T-cell (primary cell): ENCODE measurements at places on chromosomes 7 and 10.

DNA sequence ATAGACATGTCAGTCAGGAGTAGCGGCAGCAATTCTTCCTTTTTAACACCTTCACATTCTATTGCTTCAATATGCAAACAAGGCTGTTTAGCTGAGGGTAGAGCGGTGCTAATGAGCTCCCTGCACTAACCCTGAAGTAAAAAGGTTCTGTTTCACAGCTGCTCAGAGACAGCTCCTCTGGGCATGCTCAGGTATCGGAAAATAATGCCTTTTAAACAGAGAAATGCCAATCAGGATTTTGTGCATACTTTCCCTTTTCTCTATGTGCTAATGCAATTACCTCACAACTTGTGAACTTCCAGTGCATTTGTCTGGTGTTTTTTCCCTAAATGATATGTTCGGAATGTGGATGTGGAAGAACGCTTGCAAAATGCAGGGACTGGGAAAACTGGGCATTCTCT is 307.7 kb upstream of the FZD8 start:
- DNase-seq: no peak

GRCh38 chr7:101626758-101627157 is 2.3 kb downstream of the MYL10 start:
- DNase-seq: no peak

- no peak for DNase-seq
Measured at GRCh38 chr7:135728136-135728669, at the start of gene SLC13A4. TSS of gene SLC13A4 (minus strand) at chr7:135728186. CDS start at chr7:135727496, 690 bp downstream.

DNA sequence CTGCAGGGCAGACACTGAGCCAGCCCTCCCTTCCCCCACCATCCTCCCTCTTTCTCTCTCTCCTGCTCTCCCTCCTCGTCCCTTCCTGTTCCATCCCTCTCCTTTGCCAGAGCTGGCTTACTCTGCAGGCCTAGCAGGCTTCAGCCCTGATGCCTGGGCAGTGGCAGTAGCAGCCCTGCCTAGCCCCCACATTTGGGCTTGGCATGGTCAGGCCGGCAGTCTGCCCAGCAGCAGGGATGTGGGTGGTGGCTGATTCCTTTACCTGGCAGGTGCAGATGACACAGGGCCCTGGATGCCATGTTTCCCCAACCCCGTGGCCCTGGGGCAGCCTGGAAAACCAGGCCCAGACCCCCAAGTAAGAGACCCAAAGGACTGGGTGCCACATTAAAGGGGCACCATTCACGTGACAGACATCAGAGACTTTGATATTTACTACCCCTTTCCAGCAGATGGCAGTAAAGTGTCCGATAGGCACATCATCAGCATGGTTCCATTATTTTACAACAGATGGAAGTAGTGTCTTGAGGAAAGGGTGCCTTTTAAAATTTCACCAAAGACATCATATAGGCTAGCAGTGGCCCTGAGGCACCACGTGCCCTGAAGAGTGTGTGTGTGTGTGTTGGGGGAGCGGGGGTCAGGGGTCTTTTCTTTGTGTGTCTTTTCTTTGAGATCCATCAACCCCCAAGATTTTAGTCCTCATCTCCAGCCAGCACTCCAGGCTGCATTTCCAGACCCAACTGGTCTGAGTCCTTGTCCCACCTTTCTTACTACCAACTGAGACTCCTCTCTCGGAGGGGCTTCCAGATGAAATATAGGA is 5.9 kb downstream of the KCP start:
- DNase-seq: no peak

GRCh38 chr7:32273297-32273696 is 203.1 kb upstream of the PDE1C start:
- DNase-seq: no peak

DNA sequence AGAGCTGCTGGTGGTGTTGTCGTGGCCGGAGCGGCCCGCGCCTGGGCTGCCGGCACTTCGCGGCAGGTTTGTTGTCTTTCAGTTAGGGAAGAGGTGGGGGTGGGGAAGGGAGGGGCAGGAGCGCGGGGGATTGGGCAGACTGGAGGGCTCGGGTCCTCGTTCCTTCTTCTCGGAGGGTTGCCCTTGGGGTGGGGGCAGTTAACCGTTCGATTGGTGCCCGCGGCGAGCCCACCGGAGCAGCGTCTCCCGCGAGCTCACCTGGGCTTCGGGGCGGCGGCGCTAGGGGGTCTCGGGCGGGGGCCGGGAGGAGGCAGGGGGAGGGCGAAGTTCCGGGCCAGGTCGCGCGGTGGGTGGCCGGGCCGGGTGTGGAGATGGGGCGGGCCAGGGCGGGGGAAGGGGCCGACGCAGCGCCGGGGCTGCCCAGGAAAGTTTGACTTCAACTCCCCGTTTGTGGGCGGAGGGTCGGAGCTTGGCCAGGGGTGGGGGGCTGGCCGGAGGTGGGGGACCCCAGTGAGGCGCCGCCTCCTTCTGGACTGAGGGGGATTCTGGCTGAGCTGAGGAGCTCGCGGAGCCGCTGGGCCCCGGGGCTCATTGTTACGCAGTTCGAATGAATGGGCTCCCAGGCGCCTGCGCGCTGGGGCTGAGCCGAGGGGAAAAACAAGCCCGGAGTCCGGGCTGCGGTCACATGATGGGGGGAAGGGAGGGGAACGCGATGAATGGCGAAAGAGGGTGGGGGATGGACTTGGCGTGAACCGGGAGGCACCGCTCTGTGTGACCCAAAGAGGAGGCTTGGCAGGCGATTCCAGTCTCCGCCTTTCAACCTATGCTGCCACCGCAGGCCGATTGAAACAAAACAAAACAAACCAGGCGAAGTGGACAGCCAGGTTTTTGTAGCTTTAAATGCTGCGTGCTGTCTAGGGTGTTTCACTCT is 582 bp downstream of the HBP1 start:
- peak; percentile 83 for DNase-seq

GRCh38 chr7:118870187-118870586 is 645.7 kb downstream of the ANKRD7 start:
- no peak for DNase-seq

- DNase-seq: no peak
Measured at GRCh38 chr10:113651898-113652297, 11.9 kb downstream of the NRAP start.

DNA sequence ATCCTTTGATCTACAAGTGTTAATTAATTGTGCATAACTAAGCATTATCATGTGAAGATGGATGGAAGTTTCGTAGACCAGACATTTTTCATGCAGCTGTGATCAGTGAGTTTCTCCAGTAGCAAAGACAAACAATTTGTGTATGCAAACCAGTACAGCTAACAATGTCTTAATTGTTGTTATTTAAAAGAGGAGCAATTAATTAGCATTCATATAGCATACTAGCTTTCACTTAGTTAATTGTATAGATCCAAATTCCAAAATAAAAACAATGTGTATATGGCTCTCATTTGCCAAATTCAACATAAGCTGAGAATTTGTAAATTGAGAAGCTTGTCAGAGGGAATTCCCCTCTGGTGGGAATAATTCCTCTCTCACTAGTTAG is 22.6 kb upstream of the PRKCQ start:
- DNase-seq: no peak

DNA sequence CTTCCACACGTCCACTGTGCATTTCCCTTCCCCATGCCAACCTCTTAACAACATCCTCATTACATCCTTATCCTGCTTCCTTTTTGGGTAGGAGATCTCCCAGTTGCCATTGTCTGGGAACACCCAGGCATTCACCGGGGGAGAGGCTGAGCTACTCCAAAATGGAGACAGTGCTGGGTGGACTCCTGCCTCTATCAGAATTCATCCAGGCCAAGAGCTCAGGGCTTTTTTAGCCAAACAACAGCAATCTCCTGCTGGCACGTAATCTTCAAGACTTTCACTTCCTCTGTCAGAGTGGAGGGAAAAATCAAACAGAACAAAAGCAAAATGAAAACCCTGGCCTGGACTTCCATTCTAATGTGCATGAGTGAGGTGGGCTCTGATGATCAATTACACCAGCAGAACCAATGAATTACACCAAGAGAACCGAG is 245.0 kb downstream of the PRPF18 start:
- DNase-seq: no peak

DNA sequence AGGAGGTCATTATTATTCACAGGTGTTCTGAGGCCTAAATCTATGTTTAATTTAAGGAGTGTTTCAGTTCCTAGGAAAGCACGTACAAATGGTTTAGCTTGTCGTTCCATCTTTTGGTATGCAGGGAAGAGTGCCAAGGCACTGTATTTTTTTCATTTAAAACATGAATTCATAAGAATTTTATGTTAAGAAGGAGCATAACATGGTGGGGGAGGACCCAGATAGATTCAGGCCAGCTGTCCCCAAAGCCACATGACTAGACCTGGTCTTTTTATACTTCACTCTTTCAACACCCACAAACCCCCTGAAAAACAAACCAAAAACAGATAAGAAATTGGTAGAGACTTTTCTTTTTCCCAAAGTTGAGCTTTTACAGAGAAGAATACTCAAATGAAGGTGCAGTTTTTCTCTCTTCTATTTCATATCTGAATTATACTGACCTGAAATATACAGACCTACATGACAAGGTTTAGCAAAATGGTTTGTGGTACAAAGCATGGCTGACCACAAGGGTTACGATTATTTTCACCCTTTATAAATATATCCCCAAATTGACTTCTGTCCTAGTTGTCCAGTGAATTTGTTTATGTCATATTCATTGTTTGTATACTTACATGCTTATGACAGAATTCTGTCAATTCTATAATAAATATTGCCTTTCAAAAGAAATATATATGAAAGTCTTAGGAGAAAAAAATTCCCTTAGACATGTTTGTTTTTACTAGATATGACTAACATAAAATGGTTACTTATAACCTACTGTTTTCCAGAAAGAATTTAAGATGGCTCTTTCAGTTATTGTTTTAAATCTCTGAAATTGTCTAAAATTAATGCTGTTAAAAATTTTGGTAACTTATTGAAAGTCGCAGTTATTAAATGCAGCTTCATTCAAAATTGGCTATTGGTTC is 71.3 kb downstream of the AP3M1 start:
- no peak for DNase-seq

DNA sequence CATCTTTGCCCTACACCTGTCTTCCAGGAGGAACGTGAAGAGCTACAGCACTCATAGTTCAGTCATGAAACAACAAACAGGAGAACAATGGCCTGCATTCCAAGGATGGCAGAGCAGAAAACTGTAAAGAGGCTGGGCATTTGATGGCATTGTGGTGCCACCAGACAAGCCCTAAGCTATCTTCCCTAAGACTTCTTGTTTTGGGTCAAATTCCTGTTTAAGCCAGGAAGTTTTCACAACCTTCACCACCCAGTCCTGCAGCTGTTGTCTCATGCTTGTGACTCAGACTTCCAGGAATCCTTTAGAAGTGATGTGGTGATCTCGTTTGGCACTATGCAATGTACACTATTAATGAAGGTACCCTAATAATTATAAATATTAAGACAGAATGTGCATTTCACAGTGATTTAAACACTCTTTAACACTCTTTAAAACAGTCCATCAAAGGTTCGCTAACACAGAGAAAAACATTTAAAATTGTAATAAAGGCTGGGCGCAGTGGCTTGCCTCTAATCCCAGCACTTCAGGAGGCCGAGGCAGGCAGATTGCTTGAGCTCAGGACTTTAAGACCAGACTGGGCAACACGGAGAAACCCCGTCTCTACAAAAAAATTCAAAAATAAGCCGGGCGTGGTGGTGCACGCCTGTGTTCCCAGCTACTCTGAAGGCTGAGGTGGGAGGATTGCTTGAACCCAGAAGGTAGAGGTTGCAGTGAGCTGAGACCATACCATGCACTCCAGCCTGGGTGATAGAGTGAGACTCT is 2.7 kb upstream of the HERPUD2 start:
- DNase-seq: no peak

GRCh38 chr10:125137601-125138438 is 22.5 kb downstream of the CTBP2 start:
- DNase-seq: no peak

DNA sequence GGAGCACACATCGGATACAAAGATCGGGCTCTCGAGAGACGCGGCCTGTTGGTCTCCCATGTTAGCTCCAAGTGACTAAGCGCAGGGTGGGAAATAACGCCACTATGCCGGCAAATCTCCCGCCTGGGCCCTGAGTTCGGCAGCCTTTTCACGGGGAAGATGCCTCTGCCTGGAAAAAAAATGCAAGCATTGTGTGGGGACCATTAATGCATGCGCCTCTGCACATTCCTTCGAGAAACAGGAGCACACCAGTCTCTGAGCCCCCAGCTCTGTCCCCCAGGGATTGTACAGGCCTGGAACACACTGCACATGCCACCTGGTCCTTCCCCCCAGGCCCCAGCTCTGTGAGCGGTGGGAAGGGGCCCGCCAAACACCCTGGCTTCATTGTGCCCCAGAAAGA is 44.1 kb downstream of the FBXW4 start:
- DNase-seq: no peak

- DNase-seq: no peak
Measured at GRCh38 chr10:80156216-80156615, 23.7 kb downstream of the PLAC9 start.

DNA sequence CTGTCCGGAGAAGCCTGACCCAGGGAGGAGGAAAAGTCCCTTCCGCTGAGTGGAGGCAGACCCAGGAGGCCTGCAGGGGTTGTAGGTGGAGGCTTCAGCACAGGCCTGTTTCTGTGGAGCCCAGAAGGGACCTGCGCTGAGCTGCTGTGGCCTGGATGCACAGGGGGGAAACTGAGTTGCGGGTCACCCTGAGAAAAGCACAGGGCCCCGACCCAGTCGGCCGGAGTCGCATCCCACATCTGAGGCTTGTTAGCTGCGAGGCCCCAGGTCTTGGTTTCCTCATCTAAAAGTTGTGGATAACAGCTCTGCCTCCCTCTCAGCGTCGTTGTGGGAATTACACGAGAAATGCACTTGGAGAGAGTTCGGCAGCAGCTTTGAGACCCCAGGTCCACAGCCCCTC is 76.4 kb downstream of the GOLGA7B start:
- no peak for DNase-seq

DNA sequence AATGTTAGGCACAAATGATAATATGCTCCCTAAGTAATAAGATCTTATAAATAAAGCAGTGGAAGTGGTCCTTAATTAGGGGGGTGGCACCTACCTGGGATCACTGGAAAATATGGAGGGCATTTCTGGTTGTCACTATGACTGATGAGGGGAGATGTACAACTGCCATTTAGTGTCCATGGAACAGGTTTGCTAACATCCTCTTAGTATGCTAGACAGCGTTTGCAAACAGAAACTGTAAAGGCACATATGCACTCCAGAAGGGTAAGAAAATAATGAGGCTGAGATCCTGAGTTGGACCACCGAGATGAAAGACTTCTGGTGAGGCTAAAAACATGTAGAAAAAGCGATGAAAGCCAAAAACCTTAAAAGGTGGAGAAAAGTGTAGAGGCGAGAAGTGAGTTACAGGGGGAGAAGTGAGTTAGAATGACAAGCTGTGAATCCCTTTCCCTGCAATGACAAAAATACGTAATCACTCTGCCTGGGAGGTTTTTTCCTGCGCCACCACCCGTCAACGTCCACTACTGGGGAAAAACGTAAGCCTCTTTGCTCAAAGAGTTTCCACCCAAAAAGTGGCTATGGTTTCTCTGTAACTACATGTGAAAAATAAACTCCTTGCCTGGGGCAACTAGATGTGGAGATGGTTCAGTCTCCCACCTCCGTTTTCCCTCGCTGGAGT is 767 bp downstream of the KRIT1 start:
- DNase-seq: no peak
